Activated T-helper 1 cell treated with anti-CD3 and anti-CD28 coated beads, Interleukin-2, amount 50 U/mL, for 16 hours (primary cell): ENCODE measurements at places on chromosomes 1 and 21.

DNA sequence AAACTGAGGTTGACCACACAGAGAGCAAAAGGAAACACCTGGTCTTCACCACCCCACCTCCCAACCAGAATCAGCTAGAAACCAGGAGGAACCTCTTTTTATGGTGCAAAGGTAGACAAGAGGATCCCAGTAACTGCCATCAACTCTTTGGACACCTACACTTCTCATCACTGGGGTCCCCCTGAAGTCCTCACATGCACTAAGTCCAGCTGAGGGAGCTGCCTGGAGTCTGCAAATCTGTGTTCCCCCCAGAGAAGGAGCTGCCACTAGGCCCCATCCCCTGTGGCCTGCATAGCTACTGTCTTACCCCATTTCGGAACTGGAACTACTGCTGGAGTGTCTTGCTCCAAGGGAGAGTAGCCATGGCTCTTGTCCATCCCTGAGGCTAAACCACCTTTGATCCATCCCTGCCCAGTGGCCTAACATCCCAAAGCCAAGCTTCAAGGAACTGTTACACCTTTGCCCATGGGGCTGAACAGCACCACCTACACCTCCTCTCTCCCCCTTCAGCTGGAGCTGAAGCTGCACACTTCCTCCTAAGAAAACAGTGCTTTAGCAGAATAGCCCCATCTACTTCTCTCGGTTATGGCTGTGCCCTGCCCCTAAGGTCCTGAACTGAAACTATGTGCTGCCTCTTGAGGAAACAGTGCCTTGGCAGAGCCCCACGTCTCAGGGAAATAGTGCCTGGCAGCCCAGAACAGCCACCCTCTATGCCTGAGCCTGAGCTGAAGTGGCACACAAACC is 85.4 kb upstream of the CD53 start:
- DNase-seq = no peak

GRCh38 chr1:178098262-178098661 is 4.4 kb downstream of the RASAL2 start:
- DNase-seq = no peak

DNA sequence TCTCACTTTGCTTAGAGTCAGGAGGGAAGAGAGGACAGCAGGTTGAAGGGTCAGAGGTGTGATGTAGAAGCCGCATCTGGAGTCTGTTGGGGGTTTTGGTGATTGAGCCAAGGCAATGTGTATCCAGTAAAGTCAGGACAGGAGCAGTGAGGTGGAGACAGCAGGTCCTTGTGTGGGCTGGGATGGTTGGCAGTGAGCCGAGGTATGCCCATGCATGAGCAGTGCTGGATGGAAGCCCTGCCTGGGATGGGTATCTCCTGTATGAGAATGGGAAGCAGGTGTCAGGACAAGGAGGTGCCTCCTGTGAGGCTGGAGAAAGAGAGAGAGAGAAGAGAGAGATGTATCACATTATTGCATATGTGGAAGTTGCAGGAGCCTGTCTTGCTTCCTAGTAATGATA is 90.0 kb downstream of the OBSCN start:
- no peak for DNase-seq

GRCh38 chr1:45152126-45152525 is 54.3 kb downstream of the ZSWIM5 start:
- no peak for DNase-seq

DNA sequence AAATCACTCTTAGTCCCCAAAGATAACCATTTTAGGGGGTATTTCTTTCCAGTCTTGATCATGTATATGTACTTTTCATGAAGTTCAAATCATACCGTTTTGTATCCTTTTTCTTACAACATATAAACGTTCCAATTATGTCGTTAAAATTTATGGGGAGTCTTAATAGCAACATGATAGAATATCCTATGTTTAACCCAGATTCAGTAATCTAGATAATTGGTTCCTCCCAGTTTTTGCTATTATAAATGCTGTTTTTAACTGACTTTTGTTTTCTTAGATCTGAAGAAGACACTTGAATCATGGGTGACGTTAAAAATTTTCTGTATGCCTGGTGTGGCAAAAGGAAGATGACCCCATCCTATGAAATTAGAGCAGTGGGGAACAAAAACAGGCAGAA is 3.1 kb downstream of the DHX9 start:
- DNase-seq = no peak

- no peak for DNase-seq
These were observed 77.4 kb upstream of the BACH1 start for GRCh38 chr21:29221253-29221744.

GRCh38 chr1:38125837-38126520 is 79.4 kb upstream of the POU3F1 start:
- no peak for DNase-seq

DNA sequence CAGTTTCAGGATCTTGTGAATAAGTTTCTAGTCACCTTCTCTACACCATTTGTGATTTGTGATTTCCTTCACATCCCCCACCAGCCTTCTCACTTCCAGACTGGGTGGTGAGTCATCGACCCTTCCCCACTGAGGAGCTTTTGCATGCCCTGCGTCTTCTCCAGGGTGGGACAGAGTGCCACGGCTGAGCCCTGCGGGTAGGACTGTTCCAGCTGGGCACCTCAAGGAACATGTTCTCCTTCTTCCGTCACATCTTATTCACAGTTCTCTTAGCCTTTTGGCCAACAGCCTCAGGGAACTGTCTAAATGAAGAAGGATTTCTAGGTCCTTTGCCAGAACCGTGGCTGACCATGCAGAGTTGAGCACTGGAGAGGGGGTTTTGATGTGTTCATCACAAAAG is 116.5 kb downstream of the TMEM53 start:
- DNase-seq = no peak

DNA sequence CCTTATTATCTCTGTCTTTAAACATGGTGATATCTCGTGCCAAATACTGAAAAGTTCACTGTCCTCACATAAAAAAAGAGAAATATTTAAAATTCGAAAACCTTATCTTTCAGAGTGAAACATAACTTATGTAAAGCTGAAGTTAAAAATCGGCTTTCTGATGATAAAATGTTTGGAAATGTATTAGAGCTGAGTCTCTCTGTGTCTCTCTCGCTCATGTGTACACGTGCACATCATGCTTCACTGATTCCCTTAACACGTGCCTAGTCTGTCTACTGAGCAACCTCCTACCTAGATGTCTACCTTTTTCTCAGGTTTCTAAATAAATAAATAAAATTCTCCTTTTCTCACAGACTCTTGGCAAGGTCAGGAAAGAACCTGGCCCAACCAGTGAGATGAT is 17.1 kb downstream of the HHIPL2 start:
- DNase-seq = no peak

DNA sequence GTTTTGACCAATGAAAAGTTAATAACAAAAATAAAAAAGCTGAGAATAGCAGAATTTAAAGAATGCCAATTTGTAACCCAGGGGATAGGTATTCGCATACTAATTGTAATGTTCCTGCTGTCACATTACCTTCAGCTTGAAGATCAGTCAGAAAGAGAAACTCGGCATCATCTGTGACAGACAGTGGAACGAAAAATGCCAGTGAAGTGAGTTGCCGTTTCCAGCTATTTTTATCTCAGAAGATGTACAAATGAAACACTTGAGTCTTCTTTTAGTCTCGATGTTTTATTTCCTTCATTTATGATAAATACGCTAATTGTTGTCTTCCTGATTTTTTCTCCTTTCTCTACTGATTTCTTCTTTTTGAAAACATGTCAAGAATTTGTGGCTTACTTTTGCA is 26.1 kb downstream of the RGS21 start:
- DNase-seq = no peak

GRCh38 chr1:244964112-244964971 is 100.0 kb upstream of the HNRNPU start:
- no peak for DNase-seq

DNA sequence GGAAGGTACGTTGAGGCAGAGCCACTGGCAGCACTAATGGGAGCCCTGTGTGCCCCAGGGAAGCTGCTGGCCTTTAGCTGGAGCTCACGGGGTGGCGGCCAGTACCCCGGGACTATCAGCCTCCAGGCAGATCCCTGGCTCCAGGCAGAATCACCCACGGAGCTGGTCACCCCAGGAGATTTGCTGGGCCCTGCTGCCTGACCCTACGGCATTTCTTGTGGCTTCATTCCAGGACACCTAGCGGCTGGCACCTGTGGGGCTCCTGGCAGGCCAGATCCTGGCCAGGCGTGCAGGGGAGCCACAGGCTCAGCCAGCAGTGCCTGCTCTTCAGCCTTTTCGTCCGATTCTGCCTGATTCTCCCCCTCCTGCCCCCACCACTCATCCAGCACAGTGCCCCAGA is 7.1 kb downstream of the PADI1 start:
- DNase-seq = no peak

GRCh38 chr21:31233711-31234110 is 110.3 kb downstream of the TIAM1 start:
- DNase-seq = no peak

DNA sequence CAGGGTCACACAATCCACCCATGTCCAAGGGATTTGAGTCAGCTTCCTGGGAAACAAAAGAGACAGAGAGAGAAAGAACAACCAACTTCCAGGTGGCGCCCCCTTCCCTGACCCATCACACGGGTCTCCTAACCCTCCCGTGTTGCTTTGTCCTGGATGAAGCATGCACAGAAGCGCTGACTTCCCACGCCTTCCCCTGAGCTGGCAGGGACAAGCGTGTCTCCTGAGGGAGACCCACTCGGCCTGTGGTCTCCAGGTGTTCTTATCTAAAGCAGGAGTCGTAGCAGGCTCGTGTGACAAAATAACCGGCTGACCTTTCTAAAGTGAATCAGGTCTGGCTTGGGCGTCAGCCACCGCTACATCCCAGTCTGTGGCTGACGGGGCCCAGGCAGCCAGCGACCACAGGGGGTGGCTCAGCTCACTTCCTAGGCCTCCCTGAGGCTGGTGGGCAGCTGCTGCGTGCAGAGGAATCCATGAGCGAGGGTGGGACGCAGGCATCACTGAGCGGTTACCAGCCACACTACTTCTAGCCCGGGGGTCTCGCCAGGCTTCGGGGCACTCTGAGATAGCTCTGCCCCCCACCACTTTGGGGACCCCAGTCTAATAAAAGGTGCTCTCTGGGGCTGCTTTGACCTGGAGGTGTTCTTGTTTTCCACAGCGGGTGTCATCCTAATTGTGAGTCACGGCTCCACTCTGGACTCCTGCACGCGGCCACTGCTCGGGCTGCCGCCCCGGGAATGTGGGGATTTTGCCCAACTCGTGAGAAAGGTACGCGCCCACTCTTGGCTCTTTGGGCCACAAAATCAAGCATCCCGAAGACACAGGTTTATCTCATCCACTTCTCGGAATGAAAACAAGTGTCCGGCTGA is 40.4 kb downstream of the UBASH3A start:
- no peak for DNase-seq

DNA sequence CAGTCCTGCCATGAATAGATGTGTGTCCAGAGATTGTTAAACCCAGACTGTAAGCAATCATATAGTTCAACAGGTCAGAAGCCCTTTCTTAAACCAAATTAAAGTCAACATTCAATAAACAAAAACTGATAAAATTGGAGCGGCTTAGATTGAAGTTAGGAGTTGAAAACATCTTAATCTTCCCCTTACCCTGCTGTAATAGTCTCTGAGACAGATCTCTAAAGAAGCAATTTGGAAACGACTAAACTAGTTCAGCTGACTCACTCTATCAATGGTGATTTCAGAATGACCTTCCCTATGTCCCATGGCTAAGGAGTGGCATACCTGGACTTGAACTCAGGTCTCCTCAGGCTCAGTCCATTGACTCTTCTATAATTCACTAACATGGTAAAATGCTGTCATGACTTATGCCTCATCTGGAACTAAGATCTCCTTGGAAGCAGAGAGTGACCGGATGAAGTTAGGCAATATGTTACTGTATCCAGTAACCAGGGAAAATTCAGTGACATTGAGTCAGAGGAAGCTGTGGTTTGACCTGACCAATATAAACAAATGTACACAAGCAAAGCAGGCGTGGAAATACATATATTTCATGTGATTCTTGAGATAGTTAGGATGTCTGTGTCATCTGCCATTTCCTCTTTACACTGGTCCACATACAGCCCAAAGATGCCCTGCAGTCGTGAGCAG is 30.1 kb downstream of the SGIP1 start:
- DNase-seq = no peak

DNA sequence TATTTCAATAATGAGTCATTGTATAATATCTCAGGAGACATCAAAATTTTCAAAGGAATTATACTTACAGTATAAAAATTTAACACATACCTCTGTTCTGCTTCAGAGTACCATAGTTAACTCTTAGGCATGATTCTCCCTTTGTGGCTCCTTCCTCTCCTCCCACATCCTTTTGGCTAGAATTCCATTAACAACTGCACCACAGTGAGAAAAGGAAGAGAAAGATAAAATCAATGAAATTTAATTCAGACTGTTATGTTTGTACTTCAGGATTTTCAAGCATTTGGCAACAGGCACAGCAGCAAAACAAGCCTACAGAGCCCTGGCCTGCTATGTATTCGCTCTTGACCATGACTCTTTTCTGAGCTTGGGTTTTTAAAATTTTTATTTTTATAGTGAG is 57.2 kb upstream of the SGIP1 start:
- DNase-seq = no peak

GRCh38 chr1:240941701-240942370 is 329.9 kb upstream of the GREM2 start:
- DNase-seq = no peak

GRCh38 chr1:64664299-64664698 is 80.6 kb upstream of the RAVER2 start:
- no peak for DNase-seq

DNA sequence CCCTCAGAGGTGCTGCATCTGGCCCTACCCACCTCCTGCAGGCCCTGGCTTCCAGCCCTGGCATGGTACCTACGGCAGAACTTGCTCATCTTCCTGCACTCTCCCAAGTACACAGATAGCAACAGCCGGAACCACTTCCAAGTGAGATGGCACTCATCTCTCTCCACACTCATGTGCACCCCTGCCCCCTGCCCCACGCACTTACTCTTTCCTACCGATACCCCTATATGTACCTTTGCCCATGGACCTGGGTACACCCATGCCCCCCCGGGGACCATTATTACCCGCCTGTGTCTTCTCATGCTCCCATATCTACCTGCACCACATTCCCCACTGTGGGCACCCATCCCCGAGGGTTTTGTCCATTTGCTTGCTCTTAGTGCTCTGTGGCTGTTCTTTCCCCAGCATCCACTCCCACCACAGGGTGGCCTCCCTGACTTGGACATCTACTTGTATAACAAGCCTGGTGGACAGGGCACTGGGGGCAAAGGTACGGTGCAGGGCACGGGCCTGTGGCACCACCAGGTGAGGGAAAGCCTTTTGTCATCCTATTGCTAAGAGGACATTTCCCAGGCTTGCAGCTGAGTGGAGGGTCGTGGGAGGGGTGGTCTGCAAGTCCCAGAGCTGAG is 14.7 kb downstream of the HYI start:
- no peak for DNase-seq

DNA sequence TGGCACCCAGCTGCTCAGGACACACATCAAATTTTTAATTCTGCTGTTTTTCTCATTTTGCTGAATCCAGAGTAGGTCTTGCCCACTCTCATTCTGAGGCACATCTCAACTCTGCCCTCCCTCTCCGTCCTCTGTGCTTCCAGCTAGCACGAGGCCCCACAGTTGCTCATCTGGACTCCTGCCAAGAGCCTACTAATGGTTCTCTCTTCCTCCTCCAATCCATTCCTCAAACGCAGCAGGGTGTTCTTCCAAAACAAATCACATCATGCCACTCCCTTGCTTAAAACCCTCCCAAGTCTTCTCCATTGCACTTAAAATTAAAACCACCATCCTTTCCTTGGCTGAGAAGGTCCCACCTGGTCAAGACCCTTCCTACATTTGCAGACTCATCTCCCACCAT is 49.8 kb upstream of the SCAF4 start:
- DNase-seq = no peak

GRCh38 chr1:205570796-205571537 is 60.8 kb downstream of the ELK4 start:
- no peak for DNase-seq

GRCh38 chr1:57423135-57423655 is 665 bp downstream of the DAB1 start:
- DNase-seq = no peak
